Left renal cortex interstitium (tissue), 4 donors: ENCODE measurements at places on chromosomes 1 and 21. TPM values are rescaled to one million over a fixed set of nuclear protein-coding genes. Genes with fewer than 3 reads are reported as not detected.

NRDC gene
- polyA plus RNA-seq = 122 TPM

CFHR1 gene
- 0.57 TPM for polyA plus RNA-seq

ITPKB gene
- 22.4 TPM for polyA plus RNA-seq

GPR161 gene
- 20.7 TPM for polyA plus RNA-seq

S100A14 gene
- 16.6 TPM for polyA plus RNA-seq

NTNG1 gene
- 29.1 TPM for polyA plus RNA-seq
